ENCODE measurements at places on chromosomes 3 and 15.

- peak; percentile 17 for DNase-seq
Measured at GRCh38 chr15:73632670-73633058, 525 bp downstream of the NPTN start.

DNA sequence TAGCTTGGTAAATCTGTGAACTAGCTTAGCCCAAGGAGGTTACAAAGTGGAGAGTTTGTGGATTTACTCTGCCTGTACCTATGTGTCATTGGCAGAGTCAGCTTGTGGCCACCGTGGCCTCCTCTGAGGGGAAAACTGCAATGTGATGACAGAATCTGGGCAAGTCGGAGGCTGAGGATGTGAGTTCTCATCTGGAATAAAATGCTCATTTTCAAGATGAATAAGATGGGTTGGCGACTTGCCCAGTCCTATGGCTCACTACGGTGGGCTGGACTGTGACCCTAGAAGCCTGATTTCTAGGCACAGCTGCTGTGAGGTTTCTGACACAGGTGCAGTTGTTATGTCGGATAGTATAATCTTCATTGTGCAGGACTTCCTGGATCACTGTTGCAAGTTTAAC lies 83.7 kb downstream of the ETV5 start:
- DNase-seq: no peak

DNA sequence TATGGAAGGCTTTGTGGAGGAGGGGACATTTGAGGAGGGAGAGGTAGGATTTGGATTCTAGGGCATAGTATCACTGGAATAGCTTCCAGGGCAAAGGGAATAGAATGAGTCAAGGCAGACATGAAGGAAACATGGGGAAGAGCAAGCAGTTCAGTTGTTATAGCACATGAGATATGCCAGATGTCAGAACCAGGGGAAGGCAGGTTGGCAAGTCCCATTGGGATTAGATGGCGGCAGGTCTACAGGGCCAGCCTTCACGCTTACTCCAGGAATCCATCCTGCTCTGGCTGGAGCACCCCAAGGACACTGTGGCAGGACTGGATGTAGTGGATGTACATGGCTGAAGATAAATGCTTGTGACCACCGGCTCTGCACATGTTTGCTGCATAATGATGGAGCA lies 120.4 kb upstream of the ST8SIA2 start:
- no peak for DNase-seq

DNA sequence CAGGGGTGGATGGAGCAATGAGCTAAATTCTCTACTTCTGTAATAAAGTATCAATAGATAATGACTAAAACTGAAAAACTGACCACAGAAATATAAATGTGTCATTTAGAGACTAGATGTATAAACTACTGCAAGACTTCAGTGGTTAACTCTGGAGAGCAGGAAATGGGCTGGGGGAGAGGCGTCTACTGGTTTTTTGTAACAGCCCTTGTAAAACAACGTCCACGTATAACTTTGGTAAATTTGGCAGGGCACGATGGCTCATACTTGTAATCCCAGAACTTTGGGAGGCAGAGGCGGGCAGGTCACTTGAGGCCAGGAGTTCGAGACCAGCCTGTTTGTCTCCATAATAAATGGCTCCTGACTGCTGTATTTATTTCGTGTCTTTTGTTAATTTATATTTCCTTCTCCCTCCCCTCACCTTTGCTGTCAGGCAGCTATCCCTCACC lies 12.5 kb downstream of the RAB27A start:
- no peak for DNase-seq

- DNase-seq: no peak
Measured at GRCh38 chr15:57625703-57626448, 34.2 kb downstream of the MYZAP start.

DNA sequence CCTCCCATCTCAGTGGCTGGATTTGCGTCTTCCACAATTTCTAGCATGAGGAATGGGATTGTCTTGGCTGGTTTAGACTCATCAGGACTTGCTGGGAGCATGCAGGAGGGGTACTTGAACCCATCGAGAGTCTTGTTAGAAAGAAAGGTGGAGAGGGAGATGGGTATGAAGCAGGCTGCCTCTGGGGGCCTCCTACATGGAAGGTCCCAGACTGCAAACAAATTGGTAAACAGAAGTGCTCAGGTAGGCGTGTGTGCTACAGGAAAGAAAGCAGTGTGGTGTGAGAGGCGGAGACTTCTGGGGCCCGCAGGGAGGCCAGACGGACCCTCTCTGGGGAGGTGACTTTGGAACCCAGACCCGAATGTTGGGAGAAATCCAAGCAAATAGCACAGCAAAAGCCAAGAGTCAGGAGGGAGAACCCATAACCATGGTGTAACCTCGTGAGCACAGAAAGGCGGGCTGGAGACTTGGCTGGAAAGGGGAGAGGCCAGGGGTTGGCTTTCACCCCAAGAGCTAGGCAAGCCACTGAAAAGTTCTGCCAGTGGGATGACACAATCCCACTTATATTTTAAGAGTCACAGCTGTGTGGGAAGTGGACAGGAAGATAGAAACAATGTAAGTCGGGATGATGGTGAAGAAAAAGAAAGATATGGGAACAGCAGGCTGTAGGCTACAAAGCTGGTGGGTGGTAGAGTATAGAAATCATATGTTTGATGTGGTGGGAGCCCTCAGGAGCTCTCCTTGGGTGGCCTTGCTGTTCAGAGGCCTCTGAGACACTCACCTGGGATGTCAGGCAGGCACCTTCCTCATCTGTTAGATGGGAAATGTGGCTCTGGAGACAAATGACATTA lies 130.1 kb upstream of the PRR20G start:
- DNase-seq: no peak

- DNase-seq: no peak
Measured at GRCh38 chr15:36814105-36814504, 234.7 kb downstream of the CDIN1 start.

GRCh38 chr3:37259291-37259690 lies 84.9 kb upstream of the LRRFIP2 start:
- no peak for DNase-seq

DNA sequence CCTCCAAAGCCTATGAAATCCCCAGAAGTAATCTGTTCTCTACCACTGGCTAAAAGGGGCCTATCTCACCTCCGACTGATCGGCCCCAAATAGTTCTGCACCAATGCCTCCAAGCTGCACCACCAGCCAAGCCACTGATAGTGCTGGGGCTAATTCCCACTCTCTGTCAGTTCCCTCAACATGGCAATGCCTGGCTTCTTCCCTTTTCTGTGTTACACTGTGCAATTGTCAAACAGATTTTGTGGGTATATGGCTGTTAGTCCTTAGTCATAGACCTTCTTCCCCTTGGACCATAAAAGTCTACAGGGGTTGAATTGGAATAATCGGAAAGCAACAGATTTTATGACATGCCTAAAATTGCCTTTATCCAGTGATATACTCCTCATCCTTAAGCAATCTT lies 9.3 kb upstream of the UBE2E2 start:
- DNase-seq: no peak

Measured in Ammon's horn (tissue), 1 donor.